ENCODE measurements at places on chromosomes 7 and 10.

DNA sequence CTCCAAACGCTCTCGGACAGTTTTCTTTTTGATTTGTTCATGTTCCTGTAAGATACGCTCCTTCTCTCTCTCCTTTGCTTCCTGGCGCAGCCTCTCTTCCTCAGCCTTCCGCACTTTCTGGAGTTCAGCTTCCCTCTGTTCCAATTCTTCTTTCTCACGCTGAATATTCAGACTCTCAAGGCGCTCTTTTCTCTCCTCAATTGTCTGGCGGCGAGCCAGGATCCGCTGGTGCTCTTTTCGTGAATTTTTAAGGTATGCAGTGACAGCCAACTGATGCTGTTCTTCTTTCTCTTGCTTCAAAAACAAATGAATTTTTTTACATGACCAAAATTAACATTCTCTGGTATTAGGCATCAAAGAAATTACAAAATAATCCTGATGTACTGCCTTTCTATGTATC, 22.6 kb downstream of the EIF3A start:
- no peak for DNase-seq

DNA sequence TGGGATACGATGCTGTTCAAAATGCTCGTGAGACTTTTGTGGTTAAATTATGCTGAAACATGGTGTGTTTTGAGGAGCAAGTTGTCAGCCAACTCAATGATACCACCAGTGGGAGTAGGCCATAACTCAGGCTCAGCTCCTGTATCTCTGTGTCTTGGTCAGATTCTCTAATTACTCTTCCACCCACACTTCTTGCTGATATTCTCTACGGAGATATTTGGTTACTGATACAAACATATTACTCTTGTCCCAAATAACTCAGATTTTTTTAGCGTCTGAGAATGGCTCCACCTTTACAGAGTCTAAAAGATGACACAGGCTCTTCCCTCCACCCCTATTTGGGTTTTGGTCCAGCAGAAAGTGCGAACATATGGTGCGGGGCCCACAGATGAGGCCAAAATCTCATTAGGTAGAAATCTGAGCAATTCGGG, 168.9 kb downstream of the PKD1L1 start:
- DNase-seq: no peak

DNA sequence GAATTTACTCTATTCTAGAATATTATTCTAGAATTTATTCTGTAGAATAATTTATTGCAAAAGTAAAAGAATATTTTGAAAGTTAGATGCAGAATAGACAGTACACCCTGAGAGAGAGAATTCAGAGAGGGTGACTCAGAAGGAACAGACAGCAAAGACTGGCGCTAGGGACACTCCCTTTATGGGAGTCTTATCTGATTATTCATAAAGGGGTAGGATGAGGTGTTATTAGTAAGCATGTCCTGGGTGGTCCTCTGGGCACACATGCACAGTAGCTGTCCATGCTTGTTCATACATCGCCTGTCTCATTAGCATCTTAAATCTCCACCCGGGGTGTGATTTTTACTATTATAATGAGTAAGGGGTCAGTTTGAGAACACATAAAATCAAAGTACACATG, 100.1 kb downstream of the XPNPEP1 start:
- no peak for DNase-seq

- no peak for DNase-seq
These were observed 72.7 kb downstream of the GPR85 start for GRCh38 chr7:113013761-113014449.

DNA sequence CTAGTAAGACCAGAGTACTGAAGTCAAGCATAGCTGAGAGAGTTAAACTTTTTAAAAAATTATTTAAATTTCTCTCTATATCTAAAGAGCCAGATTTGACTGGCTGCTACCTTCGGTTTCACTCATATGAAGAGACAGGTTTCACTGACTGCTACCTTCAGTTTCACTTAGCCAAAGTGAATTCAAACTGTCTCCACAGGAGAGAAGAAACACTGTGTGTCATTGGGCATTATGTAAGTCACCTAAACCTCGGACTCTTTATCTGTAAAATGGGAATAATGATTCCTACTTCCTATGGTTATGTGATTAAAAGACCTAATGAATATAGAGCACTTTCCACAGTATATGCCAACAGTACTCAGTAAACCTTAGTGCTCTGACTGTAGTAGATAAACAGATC, 41.6 kb upstream of the MET start:
- DNase-seq: no peak

DNA sequence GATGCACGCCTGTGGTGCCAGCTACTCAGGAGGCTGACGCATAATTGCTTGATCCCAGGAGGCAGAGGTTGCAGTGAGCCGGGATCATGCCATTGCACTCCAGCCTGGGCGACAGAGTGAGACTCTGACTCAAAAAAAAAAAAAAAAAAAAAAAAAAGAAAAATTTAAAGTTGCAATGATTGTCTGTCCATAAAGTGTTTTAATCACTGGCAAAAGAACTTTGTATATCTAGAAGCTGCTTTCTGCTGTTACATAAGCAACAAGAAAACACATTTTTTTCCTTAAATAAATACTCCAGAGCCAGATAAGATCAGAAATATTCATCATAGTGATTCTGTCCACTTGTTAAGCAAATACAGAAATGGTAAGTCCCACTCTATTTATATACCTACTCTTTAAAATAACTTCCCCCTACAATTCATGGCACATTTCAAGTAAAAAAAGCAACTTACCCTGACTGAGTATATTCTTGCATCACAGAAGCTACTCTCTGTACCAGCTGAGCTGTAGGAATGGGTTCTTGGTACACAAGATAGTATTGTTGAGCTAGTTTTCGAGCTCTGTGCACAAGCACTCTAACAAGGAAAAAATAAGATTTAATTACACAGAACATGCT, 7.6 kb downstream of the PSMA2 start:
- DNase-seq: no peak

DNA sequence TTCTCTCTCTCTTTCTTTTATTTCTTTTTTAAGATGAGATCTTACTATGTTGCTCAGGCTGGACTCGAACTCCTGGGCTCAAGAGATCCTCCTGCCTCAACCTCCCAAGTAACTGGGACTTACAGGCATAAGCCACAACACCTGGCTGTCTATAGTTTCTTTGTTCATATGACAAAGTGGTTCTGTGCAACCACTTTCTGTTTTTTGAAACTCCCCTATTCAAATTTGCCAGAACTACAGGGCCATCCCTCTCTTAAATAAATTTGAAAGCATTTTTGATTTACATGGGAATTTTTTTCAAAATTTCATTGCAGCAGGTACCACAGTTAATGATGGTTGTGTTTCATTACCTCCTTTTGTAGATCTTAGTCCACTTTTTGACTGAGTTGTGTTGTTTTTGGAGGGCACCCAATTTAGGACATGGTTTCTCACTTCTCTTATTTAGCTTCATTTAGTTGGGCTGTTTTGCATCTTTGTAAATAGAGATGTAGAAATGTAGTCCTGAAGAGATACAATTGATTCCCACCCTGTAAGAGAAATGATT, 119.2 kb downstream of the LRRC4 start:
- DNase-seq: no peak

GRCh38 chr10:93445097-93445960, 36.8 kb downstream of the MYOF start:
- peak; percentile 88 for DNase-seq

DNA sequence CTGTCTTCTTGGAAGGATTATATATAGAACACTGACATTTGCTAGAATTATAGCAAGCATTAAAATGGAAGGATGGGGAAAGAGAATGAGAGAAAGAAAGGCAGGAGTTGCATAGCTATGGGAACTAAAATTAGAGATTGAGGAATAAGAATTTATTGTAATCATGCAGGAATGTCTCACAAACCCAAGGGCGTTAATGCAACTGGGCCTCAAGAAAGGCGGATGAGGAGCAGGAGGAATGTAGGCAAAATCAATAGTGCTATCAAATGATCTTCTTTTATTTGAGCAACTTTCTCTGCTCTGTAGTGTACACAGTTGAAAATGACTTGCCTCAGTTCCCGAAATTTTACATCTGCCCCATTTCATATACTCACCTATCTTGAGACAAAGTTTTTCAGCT, 1131.8 kb upstream of the GHITM start:
- no peak for DNase-seq

GRCh38 chr7:83684928-83685327, 36.0 kb upstream of the SEMA3E start:
- DNase-seq: no peak

DNA sequence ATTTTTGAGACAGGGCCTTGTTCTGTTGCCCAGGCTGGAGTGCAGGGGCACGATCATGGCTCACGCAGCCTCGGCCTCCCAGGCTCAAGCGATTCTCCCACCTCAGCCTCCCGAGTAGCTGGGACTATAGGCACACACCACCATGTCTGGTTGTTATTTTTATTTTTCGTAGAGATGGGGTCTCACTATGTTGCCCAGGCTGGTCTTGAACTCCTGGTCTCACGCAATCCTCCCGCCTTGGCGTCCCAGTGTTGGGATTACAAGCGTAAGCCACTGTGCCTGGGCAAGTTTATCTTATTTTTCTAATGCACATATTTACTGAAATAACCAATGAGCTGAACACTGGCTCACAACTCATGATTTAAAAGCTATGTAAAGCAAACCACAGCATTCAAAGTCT, 61.9 kb downstream of the FAM171A1 start:
- no peak for DNase-seq

DNA sequence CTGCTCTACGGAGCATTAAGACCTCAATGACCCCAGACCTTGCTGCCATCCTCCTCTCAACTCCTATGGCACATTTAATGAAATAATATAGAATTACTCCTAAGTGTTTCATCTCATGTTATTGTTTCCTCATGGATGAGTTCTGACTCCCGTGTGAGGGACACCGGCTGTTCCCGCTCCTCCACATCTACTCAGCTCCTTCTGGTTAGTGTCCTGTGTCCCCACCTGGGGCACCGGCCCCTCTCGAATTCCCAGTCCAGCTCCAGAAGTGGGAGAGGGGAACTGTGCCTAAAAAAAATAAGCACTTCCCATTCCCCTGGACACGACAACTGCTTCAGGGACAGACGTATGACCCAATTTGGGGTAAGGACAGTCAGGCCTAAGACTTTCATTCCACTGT, 58.3 kb downstream of the PIP4K2A start:
- no peak for DNase-seq
